ENCODE measurements at places on chromosomes 4 and X.

GRCh38 chr4:176309772-176310171 lies 10.0 kb upstream of the SPCS3 start:
- DNase-seq, result no peak

DNA sequence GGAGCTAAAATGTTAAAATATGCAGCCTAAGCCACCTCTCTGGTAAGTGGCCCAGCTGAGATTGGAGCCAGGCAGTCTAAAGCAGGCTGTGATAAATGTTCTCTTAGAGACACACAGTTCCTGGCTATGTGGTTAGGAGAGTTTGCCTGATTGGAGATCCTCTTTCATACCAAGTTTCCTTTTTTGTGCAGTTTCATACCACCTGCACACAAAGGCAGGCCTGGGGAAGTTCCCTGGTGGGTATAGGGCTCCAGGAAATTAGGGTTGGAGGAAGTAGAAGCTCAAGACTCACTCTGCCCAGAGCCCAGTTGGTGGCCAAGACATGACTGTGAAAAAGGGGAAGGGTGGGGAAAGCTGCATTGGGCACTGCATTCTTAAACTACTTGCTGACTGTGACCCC lies 16.9 kb downstream of the CYBB start:
- no peak for DNase-seq

- DNase-seq, result no peak
These were observed 39.8 kb downstream of the ACE2 start for GRCh38 chrX:15560924-15561323.

DNA sequence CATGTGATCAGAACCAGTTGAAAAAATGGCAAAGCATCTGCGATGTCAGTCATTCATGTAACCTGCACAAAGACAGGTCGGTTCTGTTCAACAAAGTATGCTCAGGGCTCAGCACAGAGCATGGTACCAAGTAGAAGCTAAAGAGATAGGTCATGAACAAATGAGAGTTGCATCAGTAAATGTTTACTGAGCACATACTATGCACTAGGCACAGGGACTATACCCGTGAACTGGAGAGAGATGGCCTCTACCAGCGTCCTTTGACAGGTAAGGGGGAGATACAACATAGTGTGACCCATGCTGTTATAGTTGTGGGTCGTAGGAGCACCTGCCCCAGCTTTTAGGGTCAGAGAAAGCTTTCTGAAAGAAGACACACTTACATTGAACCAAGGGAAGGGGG lies 46.7 kb downstream of the PHKA2 start:
- no peak for DNase-seq

DNA sequence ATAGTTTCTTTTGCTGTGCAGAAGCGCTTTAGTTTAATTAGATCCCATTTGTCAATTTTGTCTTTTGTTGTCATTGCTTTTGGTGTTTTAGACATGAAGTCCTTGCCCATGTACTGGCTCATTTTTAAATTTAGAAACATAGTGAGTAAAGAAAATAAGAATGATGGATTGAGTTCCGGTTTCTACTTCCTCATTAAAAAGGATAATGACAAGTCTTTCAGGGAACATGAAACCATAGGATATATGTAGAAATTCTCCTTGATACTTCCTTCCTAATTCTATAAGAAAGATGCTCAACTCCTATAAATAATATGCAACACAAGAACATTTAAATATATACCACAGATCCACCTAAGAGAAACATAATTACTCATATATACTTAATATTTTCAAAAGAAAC lies 240.9 kb downstream of the BANK1 start:
- DNase-seq, result no peak

DNA sequence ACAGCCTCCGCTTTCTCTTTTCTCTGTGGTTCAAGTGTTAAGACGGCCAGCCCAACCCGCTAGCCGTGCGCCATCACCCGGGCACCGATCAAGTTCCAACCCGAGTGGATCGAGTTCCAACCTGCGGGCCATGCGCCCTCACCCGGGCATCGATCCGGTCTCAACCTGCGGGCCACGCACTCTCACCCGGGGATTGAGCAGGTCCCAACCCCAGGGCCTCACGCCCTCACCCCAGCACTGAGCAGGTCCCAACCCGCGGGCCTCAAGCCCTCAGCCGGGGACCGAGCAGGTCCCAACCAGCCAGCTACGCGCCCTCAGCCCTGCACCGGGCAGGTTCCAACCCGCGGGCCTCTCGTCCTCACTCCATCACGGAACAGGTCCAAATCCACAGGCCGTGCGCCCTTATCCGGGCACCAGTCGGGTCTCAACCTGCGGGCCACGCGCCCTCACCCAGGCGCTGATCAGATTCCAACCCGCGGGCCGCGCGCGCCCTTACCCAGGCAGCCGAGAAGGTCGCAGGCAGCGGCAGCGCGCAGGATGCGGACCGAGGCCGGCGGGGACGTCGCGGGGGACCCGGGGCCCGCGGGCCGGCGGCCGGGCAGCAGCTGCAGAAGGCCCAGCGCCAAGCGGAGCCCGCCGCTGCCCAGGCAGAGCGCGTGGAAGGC lies 443 bp downstream of the GPR143 start:
- no peak for DNase-seq

- no peak for DNase-seq
These were observed 68.4 kb downstream of the GPAT3 start for GRCh38 chr4:83604321-83604720.
